Cortex of kidney (tissue), 1 donor: ENCODE measurements at places on chromosomes 6 and 20.

DNA sequence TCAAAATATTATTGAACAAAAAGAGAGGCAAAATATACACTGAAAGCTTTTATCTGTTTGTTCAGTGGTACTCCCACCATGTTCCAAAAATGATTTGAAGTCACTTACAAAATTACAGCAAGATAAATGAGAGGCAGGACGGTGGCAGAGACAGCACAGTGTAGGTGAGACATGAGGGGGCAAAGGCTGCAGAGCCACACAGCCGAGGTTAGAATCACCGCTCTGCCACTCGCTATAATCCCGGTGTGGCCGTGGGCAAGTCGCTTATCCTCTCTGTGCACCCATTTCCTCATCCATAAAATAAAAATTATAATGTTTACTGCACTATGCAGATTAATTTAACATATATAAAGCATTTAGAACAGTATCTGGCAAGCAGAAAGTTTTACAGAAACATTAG lies 140.1 kb upstream of the BEND6 start:
- DNase-seq = no peak

DNA sequence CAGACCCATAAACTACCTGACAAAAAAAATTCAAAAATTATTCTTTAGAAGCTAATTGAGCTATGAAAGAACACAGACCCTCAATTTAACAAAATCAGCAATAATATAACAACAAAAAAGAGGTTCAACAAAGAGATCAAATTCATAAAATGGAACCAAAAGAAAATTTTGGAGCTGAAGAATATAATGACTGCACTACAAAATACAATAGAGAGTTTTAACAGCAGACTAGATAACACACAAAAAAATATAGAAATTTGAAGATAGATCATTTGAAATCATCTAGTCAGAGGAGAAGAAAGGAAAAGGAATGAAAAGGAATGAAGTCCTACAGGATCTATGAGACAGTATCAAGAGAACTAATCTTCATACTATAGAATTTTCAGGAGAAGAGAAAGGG lies 422.1 kb downstream of the PAX1 start:
- DNase-seq = no peak

DNA sequence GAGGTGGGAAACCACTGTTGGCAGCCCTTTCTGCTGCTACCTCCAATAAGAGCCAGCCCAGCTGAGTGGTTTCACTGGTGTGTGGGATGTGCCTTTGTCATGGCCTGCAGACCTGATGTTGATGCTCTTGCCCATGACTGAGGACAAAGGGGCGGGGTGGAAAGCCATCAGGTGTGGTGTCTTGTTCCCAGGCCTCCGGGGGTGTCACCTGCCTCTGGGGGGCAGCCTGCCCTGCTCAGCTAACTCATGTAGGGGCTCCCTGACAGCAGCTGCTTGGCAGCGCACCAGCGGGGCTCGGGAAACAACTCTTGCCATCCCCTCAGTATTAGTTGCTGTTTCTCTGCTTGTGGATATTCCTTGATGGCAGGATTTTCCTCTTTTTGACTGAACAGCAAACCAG lies 91.3 kb downstream of the LYRM2 start:
- DNase-seq = no peak

DNA sequence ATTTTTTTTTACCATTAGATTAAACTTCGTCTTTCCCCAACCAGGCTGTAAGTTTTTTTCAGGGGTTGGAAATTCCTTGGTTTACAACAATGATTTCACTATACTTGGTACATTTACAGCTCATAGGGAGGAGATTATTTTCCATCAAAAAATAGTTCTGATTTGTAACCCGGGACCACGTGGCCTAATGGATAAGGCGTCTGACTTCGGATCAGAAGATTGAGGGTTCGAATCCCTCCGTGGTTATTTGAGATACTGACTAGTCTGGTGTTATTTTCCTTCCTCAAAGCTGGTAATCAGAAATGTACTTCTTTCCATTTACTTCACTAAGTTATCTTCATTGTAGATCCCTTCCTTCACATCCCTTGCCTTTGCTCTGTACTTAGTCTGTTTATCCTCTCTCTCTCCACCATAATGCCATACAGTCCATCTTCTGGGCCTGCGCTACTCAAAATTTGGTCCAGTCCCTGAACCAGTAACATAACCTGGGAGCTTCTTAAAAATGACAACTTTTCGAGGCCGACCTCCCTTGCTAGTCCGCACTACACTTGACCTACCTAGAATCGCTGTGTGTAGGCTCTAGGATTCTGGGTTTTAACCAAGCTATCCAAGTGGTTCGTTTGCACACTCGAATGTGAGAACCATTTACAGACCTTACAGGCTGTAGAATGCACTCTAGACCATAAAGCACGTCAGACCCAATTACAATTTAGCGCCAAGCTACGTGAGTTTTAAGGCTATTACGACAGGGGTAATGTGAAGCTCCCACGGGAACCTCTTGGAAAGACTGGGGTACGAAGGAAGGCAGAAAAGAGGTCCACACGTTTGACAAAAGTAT lies 42.1 kb upstream of the BTN3A2 start:
- no peak for DNase-seq

- DNase-seq = no peak
Observed at GRCh38 chr6:145491126-145491525, 244.2 kb downstream of the EPM2A start.

GRCh38 chr20:57686931-57687652 lies 22.7 kb downstream of the PMEPA1 start:
- DNase-seq = no peak

DNA sequence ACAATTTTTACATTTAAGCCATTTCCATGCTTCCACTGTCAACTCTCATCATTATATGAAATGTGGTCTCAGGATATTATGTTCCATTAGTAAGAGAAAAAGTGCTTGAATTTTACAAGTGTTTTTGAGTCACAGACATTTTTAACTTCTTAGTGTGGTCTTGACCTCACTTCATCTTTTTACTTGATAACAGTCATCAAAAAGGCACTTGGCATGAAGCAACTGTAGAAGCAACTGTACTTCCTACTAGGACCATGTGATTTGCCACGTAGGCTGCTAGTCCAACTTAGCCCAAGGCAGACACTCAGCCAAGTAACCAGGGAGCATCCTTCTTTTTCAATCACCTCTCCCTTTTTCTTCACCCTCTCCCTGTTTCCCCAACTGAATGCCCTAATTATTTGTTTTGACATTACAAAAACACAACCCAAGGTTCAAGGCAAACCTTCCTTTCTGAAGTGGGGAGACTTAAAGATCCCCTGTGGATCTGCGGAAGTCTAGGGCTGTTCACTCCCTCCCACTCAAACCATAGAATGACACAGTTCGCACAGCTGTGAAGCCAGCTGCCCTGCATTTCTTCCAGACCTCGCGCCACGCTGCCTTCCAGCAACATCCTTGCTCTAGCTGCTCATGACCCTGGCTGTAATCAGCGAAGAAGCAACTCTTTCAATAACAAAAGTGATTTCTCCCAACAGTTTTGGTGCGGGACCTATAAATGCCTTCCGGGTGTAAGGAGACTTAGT lies 45.0 kb downstream of the PHACTR1 start:
- DNase-seq = no peak

DNA sequence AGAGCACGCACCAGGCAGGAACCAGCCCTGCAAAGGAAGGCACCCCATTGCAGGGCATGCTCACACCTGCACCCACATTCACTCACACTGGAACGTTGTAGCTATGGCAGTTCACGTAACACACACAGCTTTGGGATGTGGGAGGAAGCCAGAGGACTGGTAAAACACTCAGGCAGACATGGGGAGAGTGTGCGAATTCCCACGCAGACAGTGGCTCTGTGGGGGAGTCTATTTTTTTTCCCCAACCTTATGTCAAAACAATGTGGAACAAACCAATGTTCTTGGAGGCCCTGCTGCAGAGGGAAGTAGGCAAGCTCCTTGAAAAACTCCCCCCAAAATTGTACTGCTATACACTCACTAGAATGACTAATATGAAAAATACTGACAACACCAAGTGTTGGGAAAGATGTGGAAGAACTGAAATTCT lies 91.0 kb downstream of the PPP1R14C start:
- DNase-seq = no peak

GRCh38 chr6:16337295-16337975 lies 99.0 kb downstream of the GMPR start:
- no peak for DNase-seq

GRCh38 chr6:1636971-1637871 lies 27.5 kb downstream of the FOXC1 start:
- DNase-seq = no peak

DNA sequence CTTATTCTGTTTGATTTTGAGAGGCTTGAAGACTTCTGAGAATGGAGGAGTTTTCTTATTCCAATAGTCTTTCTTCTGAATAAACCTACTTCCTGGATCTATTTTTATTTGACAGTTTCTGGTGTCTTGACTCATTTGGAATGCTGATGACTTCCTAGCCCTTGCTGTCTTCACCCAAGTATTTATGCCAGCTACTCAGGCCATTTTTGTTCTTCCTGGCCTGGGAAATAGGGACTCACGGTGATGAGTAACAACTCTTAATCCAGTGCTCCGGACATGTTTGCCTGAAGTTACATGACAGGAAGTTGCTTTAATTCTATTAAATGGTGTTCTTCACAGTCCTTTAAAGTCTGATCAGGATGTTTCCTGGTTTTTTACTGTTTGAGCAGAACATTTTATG lies 272.1 kb upstream of the EYS start:
- no peak for DNase-seq

DNA sequence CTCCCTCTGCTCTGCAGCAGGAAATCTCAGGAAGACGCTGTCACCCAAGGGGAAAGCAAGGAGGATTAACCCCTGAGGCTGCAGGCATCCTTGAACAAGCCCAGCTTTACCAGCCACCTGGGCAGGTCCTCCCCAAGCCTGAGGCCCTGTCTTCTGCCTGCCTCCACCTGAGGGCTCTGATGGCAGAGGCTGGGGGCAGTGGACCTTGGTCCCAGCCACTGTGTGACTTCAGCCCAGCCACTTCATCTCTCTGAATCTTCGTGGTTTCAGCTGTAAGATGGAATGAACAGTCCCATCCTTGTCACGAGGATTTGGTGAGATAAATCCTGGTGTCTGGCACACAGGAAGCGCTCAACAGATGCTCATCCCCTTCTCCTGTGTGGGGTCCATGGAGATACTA lies 8.5 kb upstream of the VSTM2L start:
- DNase-seq = no peak

DNA sequence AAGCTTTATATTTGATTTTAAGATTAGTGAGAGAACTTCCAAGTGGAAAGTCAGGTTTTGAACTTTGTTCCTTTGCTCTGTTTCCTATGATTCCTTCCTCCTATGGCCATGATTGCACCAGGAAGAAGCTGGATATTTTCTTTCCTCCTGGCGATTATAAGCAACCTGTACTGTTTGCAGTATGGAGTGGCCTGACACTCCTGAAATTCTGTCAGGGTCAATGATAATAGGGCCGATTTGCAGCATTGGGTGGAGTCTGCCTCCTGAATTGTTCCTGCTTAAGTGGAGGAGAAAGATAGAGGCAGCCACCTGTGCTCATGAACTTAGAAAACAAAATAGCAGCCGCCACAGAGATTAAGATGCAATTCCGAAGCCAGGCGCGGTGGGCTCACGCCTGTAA lies 9.8 kb upstream of the FAM217A start:
- no peak for DNase-seq

DNA sequence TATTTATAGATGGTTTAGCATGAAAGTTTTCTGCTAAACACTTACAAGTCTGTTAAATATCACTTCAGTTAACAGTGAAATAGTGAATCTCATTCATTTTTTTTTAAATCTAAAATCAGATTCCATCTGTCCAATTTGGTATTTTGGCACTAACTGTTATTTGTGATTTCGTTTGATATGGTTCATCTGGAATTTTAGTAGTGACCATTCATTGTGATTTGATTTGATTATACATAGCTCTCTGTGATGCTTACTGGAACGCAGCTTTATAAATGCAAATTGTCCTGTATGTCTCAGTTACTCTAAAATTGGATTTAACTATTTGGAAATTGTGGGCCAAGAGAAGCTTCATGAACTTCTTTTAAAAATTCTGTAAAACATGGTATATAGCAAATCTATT lies 571.5 kb downstream of the EYS start:
- DNase-seq = no peak

GRCh38 chr6:448296-449056 lies 56.9 kb downstream of the IRF4 start:
- DNase-seq = no peak

- DNase-seq = no peak
Observed at GRCh38 chr6:164048840-164049516, 634.5 kb downstream of the QKI start.

DNA sequence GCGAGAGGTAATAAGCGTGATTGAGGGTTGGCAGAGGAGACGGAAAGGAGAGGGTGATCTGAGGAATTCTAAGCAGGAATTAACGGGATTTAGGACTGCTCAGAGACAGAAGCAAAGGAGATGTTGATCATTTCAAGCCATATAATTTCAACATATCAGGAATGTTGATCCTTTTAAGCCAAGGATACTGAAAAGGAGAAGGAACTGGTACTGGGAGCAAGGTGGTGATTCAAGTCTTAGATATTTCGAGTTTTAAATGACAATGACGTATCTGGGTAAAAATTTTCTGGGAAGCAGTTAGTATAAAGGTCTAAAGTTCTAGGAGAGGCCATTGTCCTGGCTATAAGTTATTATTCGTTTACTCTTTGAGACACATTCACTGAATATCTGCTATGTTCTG lies 91.3 kb upstream of the OGFRL1 start:
- no peak for DNase-seq

GRCh38 chr6:92428448-92428847 lies 990.9 kb downstream of the EPHA7 start:
- no peak for DNase-seq

- no peak for DNase-seq
Observed at GRCh38 chr6:107509506-107509905, 19.6 kb downstream of the SOBP start.

GRCh38 chr6:156430386-156430785 lies 346.8 kb upstream of the ARID1B start:
- no peak for DNase-seq

DNA sequence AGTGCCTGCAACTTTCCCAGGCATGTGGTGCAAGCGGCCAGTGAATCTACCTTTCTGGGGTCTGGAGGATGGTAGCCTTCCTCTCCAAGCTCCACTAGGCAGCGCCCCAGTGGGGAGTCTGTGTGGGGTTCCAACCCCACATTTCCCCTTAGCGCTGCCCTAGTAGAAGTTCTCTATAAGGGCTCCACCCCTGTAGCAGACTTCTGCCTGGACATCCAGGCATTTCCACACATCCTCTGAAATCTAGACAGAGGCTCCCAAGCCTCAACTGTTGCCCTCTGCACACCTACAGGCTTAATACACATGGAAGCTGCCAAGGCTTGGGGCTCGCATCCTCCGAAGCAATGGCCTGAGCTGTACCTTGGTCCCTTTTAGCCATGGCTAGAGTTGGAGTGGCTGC lies 321.6 kb downstream of the TFAP2A start:
- no peak for DNase-seq

- no peak for DNase-seq
Observed at GRCh38 chr20:44959638-44960102, 527 bp downstream of the TOMM34 start.

DNA sequence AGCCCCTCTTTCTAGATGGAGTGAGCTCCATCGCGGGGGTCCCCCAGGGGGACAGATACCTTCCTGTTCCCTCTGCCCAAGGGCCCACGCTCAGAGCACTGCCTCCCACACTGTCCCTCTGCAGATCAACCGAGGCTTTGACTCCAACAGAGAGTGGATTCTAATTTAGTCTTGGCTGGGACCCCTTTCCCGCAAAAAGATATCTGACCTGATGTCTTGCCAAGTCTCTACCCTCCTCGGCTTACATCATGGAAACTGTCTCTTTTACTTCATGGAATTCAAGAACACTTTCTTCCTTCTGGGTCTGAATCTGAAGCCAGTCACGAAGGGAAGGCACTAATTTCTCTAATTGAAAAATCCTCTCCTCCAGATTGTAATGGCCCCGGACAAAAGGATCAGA lies 278.0 kb downstream of the BMP7 start:
- DNase-seq = no peak
